ENCODE measurements at places on chromosomes 5 and 9.

DNA sequence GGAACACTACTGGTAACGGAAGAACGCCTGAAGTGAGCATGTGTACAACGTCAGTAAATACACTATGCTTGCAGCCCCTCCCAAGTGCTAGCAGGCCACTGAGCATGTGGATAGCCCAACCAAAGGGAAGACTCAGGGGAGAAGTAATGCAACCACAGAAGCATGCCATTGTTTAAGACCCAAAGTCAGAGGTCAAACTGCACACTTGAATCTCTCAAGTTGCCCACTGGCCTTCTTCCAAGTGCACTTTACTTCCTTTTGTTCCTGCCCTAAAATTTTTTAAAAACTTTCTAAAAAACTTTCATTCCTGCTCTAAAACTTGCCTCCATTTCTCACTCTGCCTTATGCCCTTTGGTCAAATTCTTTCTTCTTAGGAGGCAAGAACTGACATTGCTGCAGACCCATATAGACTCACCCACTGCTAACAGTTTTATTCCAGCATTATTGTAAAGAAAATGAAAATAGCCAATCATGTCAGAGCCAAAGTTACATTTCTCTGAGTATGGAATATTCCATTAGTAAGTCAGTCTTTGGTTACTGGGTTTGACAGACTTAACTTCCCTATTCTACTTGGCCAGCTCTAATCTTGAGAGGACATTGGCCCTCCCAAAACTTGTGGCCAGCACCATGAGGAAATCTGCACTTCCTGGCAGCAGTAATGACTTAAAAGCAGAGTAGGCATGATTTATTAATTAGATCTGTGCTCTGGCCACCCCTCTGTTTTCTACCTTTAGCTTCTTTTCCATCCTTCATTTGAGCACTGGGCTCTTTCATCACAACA, 76.9 kb downstream of the TSSK1B start:
- no peak for DNase-seq

DNA sequence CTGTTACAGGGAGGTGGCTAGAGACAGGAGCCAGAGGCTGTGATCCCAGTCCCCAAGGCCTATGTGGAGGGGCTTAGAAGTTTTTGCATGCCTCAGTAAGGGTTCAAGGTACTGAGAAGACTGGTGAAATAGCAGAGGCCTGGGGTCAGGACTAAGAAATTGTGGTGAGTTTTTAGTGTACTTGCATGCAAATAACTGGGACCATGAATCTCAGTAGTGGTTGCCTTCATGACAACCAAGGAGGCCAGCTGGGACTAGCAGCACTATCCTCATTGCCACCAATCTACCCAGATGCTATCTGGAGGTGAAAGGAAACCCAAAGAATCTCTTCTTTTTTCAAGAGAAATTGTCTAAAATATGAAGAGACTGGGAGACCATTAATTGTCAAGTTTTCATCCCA, 395.1 kb downstream of the CETN3 start:
- no peak for DNase-seq

- DNase-seq, result no peak
These were observed 163.2 kb downstream of the LPAR1 start for GRCh38 chr9:110874963-110875674.

DNA sequence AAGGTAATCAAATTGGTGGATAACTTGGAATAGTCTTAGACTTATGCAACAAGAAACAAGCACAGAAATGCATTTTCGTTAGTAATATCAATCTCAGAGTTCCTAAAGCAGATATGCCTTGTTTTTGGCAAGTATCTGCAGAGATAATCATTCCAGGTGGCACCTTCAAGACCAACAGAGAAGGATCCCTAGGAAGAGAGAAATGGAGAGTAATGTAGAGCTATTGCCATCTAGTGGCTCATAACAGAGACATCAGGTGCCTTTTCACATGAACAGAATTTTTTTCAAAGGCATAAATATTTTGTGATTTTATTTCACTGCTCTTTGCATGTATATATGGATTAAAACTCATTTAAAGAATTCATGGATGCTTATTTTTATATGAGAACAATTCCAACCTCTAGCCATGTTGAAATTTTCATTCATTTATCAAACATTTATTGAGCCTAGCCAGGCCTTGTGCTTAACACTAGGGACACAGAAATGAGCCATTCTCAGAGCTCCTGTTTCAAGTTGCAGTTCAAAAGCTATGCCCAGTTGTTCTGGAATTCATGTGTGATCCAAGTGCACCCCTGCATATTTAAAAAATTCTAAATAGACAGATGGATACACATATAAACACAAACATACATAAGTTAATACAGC, 117.5 kb upstream of the OR13F1 start:
- peak; percentile 54 for DNase-seq

DNA sequence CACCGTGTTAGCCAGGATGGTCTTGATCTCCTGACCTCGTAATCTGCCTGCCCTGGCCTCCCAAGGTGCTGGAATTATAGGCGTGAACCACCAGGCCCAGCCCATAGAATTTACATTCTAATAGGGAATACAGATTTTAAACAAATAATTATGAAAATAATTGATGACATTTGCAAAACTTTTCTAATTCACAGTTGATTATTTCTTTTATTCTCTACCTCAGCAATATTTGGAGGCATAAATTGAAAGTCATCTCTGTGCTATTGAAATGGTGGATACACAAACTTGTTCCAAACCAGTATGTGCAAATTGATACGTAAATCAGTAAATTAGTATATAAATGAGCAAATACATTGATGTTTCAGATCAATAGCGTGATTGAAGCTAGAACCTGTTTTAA, 8.2 kb downstream of the BNIP1 start:
- DNase-seq, result no peak

DNA sequence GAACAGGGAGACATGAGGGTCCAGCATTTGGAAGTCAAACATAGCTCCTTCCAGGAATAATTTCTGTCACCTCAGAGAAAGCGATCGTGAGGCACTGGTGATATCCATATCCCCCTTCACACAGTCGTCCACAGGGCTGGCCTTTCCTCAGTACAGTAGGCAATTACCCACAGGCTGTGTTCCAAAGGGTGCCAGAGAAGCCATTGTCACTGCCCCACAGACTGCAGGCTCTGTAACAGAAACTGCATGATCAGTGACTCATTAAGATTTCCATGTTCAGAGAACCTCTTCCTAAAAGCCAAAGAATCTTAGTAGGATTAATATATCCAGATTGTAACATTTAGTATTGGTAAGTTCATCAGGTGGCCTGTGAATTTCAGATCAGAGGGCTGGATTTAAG, 127.6 kb downstream of the RPS23 start:
- no peak for DNase-seq

DNA sequence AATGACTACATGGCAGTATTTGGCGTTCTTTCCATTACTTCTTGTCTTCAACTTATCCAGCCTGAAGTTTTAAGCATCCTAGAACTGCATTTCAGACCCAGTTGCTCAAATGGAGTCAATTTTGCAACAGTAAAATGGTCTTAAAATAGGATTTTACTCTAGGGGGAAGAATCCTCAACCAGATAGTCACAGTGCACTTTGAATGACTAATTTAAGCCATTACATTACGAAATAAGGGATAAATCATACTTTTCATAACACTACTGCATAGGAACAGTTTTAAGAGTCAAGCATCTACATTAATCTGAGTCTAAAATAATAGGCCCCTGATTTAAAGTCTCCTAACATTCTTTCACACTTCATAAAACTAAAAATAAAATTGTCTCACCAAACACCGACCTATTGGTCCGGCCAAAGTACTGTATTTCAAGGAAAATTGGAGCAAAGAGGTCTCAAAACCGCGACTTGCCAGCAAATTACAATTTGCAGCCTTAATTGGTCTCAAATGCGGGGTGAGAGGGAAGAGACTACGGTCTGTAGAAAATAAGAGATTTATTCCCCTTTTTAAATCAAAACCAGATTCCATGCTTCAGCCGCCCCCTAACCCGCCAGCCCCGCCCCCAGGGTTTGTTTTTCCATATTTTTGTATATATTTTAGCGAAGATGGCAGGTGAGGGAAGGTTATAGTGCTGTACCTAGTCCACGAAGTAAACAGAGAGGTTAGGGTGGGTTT, 1.2 kb upstream of the SMARCA2 start:
- peak; percentile 78 for DNase-seq

DNA sequence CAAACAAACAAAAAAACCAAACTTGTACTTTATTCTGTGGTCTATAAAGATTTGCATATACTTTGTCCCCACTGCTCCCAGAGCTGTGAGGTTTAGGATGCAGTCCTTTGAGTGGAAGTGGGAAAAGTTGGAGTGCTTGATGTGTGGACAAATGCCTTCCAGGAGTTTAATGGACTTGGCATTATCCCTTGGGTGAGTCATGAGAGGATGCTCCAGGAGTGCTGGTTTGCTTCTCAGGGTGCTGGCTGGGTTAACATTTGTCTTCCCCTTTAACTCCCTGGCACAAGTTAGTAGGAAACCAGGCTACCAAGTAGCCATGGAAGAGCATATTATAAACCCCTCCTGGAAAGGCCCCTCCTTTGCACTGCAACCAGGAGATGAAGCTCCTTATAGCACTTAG, 417.4 kb upstream of the RIOK2 start:
- DNase-seq, result no peak

- DNase-seq, result no peak
These were observed 6.7 kb upstream of the HAVCR2 start for GRCh38 chr5:157115502-157115901.

DNA sequence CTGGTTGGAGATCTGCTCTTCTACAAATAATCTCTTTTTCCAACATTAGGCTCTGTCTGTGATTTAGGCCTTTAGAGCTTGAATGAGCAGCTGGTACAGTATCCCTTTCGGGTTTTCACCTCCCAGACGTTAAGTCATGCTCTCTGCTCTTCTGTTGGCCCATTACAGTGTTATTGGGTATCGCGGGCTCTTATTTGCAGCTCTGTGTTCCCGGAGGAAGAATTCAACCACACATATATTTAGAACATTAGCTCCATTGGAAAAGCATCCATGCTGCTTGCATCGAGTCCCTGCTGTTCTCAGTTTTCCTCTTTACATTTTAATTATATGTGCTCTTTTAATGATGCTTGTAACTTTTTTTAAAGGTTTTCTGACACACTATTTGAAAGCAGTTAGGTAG, 278.0 kb upstream of the ADCY2 start:
- DNase-seq, result no peak

- DNase-seq, result peak; percentile 83
These were observed 131.4 kb upstream of the LHFPL2 start for GRCh38 chr5:78779771-78780616.

GRCh38 chr5:90932052-90932699, 373.6 kb downstream of the ADGRV1 start:
- peak; percentile 65 for DNase-seq

- DNase-seq, result peak; percentile 20
These were observed 12.5 kb downstream of the DNAH5 start for GRCh38 chr5:13932011-13932410.

DNA sequence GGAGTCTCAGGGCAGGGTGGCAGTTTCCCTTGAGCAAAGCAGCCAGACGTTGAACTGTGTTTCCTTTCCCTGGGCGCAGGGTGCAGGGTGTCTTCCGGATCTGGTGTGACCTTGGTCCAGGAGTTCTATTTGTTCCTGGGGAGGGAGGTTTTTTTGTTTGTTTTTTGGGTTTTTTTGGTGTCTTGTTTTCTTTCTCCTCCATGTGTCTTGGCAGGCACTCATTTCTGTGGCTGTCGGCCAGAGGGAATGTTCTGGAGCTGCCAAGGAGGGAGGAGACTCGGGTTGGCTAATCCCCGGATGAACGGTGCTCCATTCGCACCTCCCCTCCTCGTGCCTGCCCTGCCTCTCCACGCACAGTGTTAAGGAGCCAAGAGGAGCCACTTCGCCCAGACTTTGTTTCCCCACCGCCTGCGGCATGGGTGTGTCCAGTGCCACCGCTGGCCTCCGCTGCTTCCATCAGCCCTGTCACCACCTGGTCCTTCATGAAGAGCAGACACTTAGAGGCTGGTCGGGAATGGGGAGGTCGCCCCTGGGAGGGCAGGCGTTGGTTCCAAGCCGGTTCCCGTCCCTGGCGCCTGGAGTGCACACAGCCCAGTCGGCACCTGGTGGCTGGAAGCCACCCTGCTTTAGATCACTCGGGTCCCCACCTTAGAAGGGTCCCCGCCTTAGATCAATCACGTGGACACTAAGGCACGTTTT, 3.5 kb upstream of the PHYHD1 start:
- peak; percentile 60 for DNase-seq

DNA sequence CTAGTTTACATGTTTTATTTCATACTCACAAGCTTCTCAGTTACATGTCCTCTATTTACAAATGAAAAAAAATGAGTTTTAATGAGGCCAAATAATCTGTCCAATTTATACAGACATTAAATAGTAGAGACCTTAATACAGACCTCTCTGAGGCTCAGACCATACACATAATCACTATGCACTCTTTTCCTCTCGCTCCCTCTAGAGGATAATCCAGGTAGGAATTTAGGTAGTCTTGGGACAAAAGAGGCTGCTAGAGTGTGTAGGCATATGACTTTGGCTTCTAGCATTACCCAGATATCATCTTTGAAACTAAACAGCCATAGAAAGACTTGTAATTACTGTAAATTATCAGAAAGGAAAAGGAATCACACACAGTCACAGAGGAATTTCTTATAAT, 444.7 kb downstream of the HINT1 start:
- peak; percentile 65 for DNase-seq

DNA sequence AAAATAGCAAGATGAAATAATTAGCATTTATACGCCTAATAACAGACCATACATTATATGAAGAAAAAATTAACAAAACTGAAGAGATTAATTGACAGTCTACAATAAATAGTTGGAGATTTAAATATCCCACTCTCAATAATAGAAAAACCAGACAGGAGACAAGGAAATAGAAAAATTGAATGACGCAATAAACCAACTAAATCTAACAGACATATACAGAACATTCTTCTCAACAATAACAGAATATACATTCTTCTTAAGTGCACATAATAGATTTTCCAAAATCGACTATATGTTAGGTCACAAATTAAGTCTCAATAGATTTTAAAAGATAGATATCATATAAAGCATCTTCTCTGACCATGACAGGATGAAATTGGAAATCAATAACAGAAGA, 25.6 kb upstream of the RNF180 start:
- DNase-seq, result no peak

DNA sequence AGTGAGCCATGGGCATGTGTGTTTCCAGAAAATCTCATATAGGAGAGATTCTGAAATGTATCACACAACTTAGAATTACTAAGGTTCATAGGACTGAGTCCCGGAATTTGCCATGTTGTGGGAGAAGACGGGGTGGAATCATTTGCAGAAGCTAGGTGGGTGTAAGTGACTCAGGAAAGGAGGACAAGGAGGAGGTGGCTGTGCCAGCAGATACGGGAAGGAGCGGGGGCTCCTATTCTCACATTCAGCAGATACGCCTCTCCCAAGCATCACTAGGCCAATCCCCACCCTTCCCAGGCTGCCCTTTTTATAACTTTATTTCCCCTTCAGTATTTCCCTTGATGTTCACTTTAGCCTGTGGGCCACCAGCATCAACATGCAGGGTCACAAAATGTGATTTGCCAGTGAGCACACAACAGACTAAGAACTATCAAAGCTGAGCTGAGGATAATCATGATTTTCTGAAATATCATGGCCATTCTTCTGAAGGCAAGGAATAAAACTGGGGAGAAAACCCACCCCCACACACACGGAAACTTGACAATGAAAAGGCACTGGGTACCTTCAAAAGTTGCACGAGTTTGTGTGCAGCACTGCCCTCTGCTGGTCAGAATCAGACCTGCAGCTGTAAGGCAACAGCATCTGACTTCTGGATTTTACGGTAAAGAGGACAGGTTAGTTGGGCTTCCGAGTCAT, 133.2 kb downstream of the MTX3 start:
- DNase-seq, result peak; percentile 61
